ENCODE measurements at places on chromosomes 2 and 18.

DNA sequence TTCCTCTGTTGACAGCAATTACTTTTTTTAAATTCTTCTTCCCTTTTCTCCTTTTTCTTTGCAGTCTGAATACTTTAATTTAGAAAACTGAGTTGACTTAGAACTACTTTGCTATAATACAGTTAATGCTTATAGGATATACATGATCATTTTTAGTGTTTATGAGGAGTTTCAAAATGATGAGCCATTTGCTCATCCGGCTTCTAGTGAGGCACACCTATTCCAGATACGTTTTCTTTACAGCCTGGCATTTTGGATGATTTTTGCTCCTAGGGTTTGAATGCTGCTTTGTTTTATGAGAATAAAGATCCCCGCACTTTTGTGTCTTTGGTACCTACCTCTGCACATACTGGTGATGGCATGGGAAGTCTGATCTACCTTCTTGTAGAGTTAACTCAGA is 52.8 kb downstream of the EIF5B start:
- DNase-seq, result no peak

DNA sequence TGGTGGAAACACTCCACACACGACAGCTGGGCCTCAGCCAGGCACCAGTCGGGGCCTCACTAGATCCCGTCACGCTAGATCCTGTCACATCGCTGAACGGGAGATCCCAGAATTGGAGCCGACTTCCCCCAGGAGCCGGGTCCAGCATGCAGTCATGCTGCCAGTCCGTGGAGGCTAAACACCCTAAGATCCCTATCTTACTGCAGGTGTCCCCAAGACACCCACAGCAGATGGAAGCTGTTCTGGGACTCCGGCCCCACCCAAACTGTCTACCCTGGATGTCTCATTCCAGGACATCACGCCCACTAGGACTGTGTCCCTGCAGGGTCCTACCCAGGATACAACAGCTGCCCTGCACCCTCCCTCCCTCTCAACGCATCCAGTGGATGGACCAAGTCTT is 23.4 kb downstream of the ZNF516 start:
- DNase-seq, result no peak

- DNase-seq, result peak; percentile 6
Measured at GRCh38 chr18:48355276-48356115, 53.7 kb downstream of the ZBTB7C start.

DNA sequence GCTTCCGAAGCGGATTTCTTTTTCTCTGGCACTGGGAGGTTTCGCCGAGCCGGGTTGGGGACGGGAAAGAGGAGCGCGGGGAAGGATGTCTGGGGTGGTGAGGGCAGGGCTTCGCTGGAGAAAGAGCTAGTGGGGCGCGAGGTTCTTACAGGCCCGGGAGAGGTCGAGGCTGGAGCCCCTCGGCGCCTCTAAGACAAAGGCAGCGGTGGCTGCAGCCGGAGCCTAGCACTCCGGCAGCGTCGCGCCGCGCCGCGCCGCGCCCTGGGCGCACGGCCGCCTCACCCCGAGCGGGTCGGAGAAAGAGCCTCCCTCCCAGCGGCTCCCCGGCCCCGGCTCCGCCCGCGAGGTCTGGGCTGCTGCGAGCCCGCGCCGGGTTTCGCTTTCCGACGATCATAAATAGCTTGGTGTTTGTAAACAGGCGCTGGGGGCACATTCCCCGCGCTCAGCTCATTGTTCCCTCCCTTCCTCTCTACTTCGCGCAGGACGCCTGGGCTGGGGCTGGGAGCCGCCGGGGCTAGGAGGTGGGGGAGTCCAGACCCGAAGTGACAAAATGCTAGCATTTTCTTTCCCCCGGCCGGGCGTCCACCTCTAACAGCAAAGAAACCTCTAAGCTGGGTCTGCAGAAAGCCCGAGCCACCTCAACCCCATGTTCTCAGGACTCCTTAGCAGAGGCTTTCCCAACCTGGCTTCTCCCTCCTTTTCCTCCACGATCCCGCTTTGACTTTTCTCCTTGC is 813 bp upstream of the MEIS1 start:
- no peak for DNase-seq
